LHCN-M2 (cell line): ENCODE measurements at places on chromosomes 4 and X. TPM values are rescaled to one million over a fixed set of nuclear protein-coding genes. Genes with fewer than 3 reads are reported as not detected.

DNA sequence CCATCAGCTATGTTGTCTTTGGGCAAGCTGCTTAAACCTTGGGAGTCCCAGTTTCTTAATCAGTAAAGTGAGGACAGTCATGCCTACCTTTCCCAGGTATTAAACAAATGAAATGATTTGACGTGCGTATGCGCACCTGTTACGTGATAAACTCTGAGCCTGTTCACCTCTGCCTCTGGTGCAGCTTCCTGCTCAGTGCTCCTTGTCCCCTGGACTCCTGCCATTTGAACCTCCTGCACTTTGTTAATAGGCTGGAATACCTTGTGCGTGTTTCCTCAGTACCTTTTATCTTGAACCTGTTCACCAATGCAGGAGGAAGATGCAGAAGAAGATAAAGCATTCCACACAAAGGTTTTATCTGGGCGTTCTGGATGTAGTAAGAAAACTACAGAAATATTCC, 211.9 kb downstream of the CEP135 start:
- DNase-seq = no peak

- DNase-seq = no peak
Observed at GRCh38 chr4:2893772-2894171, 50.1 kb downstream of the ADD1 start.

DNA sequence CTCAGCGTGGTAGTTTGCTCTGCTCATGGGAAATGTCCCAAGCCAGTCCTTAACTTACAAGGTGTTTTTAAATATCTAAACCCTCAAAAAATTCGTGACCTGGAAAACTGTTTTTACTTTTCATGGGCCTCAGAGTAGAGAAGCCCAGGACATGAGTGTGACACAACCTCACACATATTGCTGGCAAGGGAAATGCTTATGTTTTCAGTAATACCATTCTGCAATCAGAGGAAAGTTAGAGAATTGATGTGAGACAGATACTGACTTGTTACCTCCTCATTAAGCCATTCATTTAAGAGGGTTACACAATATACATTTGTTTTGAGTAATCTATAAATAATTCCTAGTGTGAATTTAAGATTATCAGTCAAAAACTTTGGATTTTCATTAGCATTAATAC, 209.5 kb downstream of the ARHGAP10 start:
- no peak for DNase-seq

DNA sequence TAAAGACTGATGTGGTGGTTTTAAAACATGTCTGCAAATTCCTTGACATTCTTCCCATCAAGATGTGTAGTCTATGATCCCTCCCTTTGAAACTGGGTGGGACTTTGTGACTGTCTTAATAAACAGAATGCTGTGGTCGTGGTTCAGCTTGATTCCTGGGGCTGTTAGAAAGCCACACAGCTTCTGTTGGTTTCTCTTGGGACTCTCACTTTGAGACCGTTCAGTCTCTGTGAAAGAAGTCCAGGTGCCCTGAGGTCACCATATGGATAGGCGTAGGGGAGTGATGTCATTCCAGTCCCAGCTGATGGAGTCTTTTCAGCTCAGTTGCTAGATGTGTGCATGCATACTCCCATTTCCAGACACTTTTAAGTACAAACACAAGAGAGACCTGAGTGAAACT, 216.6 kb downstream of the KDR start:
- DNase-seq = peak; percentile 1

- DNase-seq = no peak
Observed at GRCh38 chrX:132795181-132795580, 163.2 kb downstream of the HS6ST2 start.

GRCh38 chrX:130079824-130080406, 30.4 kb downstream of the ELF4 start:
- peak; percentile 70 for DNase-seq

Gene WDR45
- total RNA-seq = 44.9 and 52.1 TPM in 2 replicates

Gene GAB3
- total RNA-seq = 2.4 and 12.5 TPM in 2 replicates

Gene PNCK
- 0.19 TPM in 1 of 2 replicates, not detected in the other for total RNA-seq
